ENCODE measurements at places on chromosomes 12 and 14.

- no peak for DNase-seq
These were observed 75.2 kb downstream of the SPRING1 start for GRCh38 chr12:116662612-116663144.

GRCh38 chr14:91412939-91413338, 4.7 kb downstream of the CCDC88C start:
- DNase-seq = no peak

DNA sequence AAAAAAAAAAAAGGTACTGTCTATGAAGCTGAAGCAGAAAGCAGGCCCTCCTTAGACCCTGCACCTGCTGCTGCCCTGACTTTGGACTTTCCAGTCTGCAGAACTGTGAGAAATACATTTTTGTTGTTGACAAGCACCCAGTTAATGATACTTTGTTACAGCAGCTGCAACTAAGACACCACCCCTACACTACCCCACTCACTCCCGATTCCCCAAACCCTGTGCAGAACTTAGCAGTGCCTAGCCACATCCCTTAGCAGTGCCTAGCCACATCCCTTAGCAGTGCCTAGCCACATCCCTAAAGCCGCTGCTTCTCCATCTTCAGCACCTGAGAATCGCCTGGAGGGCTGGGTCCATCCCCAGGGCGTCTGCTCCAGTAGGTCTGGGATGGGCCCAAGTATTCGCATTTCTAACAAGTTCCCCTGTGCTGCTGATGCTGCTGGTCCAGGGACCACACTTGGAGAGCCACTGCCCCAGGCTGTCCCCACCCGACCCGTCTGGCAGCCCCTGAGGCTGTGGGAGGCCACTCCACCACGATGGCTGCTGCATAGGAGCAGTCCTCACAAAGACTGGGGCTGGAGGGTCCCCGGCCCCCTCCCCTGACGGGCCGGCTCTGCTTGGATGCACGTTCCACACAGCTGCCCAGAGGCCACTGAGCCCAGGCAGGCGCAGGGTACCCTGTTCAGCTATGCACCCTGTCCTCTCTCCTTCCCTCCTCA, 10.8 kb upstream of the PPP1R13B start:
- no peak for DNase-seq

GRCh38 chr12:93167841-93168492, 209.8 kb upstream of the NUDT4 start:
- no peak for DNase-seq

GRCh38 chr12:68565391-68565903, 45.3 kb upstream of the RAP1B start:
- DNase-seq = no peak

- DNase-seq = no peak
These were observed 8.4 kb downstream of the AHNAK2 start for GRCh38 chr14:104969741-104970230.

GRCh38 chr14:64826333-64826732, 53.4 kb downstream of the SPTB start:
- DNase-seq = no peak

- no peak for DNase-seq
These were observed 392.3 kb downstream of the MED13L start for GRCh38 chr12:115885040-115885690.

GRCh38 chr12:70576341-70577282, 60.6 kb downstream of the PTPRB start:
- no peak for DNase-seq

DNA sequence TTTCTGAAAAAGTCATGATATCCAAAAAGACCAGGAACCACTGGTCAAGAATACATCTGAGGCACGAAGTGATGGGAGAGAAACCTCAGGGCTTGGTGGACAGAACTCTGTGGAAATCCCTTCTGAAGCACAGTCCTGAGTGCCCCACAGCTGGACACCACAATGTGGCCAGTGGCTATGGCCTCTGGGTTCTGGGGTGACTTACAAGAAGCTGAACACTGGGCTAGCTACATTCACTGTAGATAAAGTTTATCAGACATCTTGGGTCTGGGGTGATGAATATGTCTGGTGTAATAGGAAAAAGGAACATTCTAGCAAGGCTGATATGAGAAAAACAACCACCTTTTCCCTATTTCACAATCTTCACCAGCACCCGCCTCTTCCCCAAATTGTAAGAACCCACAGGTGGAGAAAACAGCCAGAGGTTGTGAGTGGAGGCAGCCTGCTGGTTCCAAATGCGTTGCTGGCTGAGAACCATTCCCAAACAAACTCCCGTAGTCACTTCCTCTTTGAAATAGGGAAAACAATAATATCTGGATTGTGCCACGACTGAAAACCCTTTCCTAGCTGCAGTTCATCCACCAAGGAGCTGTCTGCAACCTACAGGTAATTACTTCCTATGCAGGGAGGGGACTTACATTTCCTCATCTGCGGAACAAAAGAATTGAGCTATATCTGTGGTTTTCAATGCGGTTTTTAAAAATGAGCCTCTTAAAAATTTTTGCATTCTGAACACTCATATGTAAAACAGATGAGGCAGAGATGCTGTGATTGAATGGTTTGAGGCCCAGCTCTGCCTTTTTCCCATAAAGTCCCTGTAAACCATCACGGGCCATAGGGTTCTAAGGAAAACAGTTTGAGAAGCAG, 193.6 kb downstream of the SLC41A2 start:
- DNase-seq = no peak

- DNase-seq = no peak
These were observed 31.9 kb upstream of the HIF1A start for GRCh38 chr14:61663312-61663979.

GRCh38 chr14:63174760-63175191, 29.5 kb upstream of the RHOJ start:
- DNase-seq = no peak

- DNase-seq = no peak
These were observed 1.6 kb downstream of the RFX4 start for GRCh38 chr12:106584104-106585064.

Measured in T-helper 17 cell (primary cell).